ENCODE measurements at places on chromosomes 3 and 15. TPM values are rescaled to one million over a fixed set of nuclear protein-coding genes. Genes with fewer than 3 reads are reported as not detected.

DNA sequence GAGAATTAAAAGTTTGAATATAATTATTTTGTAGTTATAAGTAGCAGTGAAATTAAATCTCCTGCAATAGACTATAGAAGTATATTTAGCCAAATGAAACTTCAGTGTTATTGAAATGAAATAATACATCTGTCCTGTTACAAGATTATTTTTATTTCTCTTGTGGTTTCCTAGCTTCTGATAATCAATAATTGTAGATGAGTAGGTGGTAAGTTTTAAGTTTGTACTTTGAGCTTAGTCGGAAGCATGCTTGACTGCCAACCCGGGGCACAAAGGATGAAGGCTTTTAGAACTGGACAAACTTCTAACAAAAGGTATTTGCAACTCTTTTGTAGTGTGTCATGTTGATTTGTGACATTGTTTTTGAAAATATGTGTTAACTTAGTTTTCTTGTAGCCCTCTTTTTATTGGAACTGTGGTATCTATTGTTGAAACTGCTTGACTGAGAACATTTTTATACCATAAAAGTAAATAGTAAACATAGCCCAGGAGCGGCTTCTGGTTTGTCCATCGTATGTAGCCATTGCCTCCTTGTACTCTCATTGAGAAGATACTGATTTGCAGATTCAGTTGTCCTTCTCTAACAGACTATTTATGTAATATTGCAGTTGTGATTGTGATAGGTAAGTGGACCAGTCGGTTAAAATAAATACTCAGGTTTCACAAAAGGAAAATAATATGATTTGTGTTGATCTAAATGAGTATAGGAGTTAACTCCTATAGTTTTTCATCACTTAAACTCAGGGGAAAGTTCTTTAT, 2.9 kb downstream of the CTNNB1 start:
- no peak for DNase-seq

Gene TICRR
- 0.09 TPM for total RNA-seq

DNA sequence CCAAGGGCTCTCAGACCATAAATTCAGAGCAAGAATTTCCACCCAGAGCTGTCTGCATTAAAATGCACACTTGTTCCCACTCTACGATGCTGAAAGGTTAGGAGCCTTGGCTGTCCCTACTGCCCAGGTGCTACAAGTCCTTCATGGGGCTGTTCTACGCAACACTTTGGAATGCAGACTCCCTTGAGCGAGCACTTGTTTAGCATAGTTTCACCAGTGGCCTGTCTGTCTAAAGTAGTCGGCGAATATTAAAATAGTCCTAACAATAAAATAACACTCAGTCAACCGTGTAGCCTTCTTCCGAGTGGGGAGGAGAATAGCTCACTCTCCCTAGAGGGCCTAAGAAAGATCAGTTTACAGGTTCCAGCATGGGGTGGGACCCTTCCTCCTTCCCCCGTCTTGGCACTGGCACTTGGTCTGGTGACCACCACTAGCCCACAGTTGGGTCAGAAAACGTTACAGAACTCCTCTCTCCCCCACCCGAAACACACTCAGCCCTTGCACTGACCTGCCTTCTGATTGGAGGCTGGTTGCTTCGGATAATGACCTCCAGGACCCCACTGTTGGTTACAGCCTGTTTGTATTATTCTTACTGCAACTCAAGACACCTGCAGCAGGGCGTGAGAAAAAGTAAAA, at the start of gene CLDN16:
Gene CLDN16, plus strand, starts transcription at position 586 of the 636 bp plus-strand sequence. CDS start 167 bp downstream, outside the sequence.
- no peak for DNase-seq

DNA sequence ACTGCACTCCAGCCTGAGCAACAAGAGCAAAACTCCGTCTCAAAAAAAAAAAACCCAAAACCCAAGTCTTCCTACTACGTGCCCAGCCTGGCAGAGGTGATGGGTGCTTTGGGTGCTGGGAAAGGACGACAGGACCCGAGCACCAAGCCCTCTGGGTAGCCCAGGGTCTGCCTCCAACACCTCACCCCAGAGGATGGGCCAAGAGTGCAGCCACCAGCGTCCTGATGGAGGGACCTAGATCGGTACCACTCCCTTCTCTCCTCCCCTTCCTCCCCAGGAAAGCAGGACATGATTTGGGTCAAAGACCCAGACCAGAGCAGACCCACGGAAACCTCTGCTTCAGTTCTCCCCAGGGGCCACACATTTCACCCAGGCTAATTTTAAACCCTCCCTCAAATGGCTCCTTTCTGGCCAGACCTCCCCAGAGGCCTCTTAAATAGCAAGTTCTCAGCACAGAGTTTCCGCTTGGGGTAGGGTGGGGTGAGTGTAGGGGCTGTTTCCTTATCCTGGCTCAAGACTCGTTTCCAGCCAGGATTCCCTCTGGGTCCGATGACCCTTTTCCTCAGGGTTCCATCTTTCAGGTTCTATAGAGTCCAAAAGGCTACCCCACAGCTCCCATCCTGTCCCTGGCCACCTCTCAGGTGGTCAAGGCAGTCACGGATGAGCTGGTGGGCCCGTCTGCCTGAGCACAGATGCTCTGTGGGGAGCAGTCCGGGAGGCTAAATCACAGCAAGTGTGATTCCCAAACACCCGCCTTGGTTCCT, 20.5 kb downstream of the RBPMS2 start:
- DNase-seq = no peak

DNA sequence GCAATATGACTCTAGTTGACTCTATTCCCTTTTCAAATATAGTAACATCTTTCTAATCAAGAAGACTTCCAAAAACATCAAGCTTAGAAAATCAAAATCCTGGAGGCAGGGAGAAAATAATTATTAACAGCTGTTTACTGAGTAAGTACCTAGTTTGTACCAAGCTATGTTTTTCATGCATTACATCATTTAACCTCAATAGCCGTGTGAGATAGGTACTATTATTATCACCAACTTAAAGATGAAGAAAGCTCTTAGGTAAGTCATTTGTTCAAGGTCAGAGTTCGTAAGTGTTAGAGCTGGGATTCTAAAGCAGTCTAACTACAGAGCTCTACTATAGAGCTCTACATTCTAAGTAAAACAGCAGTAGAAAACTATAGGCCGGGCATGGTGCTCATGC, 41.6 kb downstream of the GSK3B start:
- DNase-seq = no peak

DNA sequence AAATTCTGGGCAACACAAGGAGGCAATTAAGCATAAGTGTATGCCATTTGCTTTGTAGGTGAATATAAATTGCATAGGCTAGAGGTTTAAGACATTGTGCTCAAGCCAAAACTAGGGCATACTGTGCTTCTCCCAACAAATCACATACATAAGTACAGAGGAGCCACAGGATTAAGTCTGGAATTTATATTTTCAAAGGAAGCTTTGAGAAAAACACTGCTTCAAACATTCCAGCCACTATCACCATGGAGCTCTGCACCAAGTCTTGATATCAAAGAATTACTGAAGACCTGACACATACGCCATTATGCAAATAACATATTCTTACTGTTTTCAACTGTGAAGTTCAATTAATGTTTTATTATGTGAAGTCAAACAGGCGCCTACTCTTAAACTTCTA, 119.4 kb upstream of the NPHP3 start:
- no peak for DNase-seq

GRCh38 chr15:101429646-101430045, 59.9 kb downstream of the PCSK6 start:
- DNase-seq = no peak

GRCh38 chr15:42056934-42057798, 36.3 kb upstream of the PLA2G4E start:
- DNase-seq = no peak

DNA sequence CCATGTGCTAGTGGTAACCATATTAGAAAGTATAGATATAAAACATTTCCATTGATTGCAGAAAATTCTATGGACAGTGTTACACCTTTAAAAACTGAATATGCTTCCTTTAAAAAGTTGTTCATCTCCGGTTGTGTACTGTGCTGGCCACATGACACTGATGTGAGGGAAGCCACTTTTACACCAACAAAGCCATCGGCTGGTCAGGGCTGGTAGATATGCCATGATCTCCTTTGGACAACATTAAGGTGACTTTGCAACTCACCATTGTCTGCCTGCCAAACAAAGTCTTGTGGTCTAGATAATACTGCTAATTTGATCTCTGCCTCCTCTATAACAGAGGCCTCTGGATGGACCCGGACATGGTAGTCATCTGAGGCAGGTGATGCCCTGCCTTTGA, 156.0 kb upstream of the RARB start:
- no peak for DNase-seq

Gene ATP13A3
- 152 TPM for total RNA-seq

Measured in posterior vena cava (tissue), 2 donors.